ENCODE measurements at places on chromosomes 5 and 9. TPM values are rescaled to one million over a fixed set of nuclear protein-coding genes. Genes with fewer than 3 reads are reported as not detected.

Gene PPP3R2
- 22.8 TPM for total RNA-seq

Gene PLPPR1
- 2.5 TPM for total RNA-seq

Gene PCDHGB1
- total RNA-seq: 16.4 TPM

Gene CDO1
- 41.3 TPM for total RNA-seq

Gene EIF4EBP3
- total RNA-seq: 14.0 TPM

Gene OR13C2
- total RNA-seq: not detected

Gene SMIM33
- not detected for total RNA-seq

Gene SLC6A7
- total RNA-seq: not detected

DNA sequence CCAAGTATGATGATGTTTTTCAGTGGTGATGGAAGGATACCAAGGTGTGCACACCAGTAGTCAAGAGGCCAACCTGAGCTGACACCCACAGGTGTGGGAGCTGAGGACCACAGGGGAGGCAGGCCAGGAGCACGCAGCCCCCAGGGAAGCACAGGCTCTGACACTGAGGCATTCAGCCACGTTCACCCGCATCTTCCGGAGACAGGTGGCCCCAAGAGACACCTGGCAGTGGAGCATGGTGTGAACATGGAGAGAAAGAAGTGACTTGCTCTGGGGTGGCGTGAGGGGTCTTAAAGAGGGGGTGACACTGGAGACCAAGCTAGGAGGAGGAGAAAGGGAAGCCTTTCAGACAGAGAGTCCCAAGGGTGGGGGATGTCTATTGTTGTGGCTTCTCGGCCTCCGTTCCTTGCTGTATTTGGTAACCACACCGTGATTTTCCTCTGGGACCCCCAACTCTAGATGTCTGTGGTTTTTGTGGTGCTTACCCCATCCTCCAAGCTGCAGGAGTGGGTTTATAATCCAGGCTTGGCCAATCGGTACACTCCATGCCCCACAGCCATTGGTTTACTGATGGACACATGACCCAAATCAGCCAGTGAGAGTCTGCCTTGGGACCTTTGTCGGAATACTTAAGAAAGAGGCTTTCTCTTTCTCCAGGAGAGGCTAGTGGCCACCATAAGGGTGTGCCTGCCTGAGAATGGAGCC, 84.6 kb downstream of the HRH2 start:
- H3K36me3 ChIP-seq: no peaks in the 10 kb centered on the region
- H3K27ac ChIP-seq: no peak overlapping the region
- no peak for DNase-seq

DNA sequence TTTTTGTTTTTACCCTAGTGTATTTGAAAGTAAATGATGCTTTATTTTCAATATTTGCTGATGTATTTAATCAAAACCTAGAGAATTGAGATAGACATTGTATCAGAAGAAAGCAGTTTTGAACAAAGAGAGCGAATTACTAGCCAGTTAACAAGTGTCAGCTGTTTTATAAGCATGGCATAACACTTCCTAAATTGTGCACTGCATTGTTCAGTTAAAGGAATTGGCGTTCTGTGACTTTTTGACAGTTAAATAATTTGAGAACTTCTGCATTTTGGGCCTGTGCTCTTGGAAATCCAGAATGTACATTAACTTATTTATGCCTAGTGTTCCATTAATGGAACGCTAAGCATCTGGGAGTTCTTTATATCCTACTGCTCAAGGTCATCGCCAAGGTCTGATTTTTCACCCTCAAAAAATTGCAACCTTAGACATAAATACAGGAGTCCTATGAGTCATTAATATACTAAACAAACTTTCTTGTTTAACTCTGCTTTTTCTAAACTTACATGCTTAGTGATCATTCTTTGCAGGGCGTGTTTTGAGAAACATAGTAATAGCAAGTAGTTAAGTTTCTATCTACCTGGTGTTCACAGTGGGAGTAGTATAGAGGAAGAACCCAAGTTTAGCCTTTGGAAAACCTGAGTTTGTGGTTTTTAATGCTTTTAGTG, 31.1 kb downstream of the RASA1 start:
- H3K36me3 ChIP-seq: no peaks in the 10 kb centered on the region
- H3K27me3 ChIP-seq: no peaks in the 10 kb centered on the region
- H3K4me1 ChIP-seq: no peaks in the 10 kb centered on the region
- no peak overlapping the region for H3K4me3 ChIP-seq

DNA sequence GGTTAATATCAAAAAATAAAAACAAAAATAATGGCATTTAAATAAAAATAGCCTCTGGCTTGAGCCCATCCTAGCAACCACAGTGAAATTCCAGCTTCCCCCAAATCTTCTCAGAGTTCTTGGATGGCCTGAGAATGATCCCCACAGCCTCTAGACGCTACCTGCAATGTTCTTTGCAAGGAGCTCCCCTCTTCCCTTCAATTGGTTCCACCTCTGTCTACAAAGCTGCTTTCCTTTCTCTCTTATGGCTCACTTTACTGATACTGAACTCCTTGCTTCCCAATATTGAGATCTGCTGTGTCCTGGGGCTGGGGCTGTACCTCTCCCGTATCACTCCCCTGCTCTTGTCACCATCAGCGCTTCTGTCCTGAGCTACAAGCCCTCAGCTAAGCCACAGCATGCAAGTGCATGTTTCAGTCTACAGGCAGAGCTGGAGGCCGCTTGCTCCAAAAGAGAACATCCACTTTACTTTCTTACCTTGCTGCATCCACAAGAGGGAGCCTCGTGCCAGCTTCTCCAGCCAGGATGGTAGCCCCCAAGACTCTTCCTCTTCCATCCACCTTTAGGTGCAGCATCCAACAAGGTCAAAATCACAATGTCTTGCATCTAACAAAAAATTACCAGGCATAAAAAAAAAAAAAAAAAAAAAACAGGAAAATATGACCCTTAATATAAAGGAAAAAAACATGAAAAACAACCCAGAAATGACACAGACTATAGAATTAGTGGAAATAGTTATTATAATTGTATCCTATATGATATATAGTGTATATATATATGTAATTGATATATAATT, 57.4 kb upstream of the PRSS3 start:
- H3K4me3 ChIP-seq: no peak overlapping the region
- no peaks in the 10 kb centered on the region for H3K27me3 ChIP-seq
- H3K27ac ChIP-seq: no peak overlapping the region
- no peaks in the 10 kb centered on the region for H3K4me1 ChIP-seq

DNA sequence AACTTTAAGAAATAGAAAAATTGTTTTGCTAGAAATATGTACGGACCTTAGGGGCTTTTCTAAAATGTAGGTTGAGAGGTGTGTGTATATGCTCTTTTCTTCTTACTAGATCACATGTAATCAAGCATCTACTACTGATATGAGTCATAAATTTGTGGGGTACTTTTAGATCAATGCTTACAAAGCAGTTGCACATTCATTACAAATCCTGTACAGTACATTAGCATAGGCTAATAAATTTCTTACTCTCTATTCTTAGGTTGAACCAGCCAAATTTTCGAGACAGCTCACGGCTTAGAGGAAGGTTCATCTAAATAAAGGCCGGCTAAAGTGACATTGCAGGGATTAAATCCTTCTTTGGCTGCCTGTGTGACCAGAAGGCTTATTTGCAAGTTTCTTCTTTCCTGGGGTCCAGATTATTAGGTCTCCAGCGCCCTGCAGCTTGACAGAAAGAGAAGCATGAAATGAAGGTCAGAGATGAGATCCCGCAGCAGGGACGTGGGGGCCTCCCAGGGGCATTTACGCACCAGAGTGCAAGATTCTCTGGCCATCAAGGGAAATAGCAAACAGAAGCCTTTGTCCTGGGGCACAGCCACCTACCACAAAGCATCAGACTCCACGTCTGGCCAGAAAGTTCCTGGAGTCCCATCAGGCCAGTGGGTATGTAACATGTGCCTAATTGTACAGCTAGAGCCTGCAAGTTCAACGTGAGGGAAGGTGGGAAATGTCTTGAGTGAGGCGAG, 53.0 kb downstream of the NIM1K start:
- H3K27me3 ChIP-seq: no peaks in the 10 kb centered on the region
- no peaks in the 10 kb centered on the region for H3K4me1 ChIP-seq
- no peak for DNase-seq
- H3K36me3 ChIP-seq: no peaks in the 10 kb centered on the region

GRCh38 chr5:135271533-135272310, 127.3 kb downstream of the MACROH2A1 start:
- H3K4me1 ChIP-seq: no peaks in the 10 kb centered on the region
- no peak for DNase-seq
- H3K27ac ChIP-seq: no peak overlapping the region

- H3K4me1 ChIP-seq: peaks cover 13% of the 10 kb centered on the region
- no peak for DNase-seq
- H3K4me3 ChIP-seq: peak overlapping the region; percentile 76
- no peak overlapping the region for H3K27ac ChIP-seq
- H3K27me3 ChIP-seq: no peaks in the 10 kb centered on the region
- H3K36me3 ChIP-seq: no peaks in the 10 kb centered on the region
Measured at GRCh38 chr9:68780720-68781119, 75.7 kb downstream of the PIP5K1B start.

DNA sequence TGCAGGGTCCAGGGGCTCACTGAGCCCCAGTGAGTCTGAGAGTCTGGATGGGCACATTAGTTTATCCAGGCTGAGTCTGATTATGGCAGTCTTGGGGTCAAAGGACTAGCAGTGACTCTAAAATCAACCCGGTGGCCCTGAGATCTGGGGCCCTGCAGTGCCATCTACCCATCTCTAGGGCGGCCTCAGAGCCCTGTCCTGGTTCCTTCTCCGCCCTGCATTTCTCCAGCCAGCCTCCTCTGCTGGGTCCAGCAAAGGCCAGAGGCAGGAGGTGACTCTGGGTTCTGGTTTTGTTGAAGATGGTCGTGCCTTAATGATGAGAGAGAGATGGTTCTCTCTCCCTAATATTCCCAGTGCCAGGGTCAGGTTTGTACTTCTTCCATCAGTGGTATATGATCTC, 15.0 kb downstream of the DCANP1 start:
- H3K36me3 ChIP-seq: no peaks in the 10 kb centered on the region
- no peak overlapping the region for H3K27ac ChIP-seq
- no peak for DNase-seq
- no peak overlapping the region for H3K4me3 ChIP-seq

DNA sequence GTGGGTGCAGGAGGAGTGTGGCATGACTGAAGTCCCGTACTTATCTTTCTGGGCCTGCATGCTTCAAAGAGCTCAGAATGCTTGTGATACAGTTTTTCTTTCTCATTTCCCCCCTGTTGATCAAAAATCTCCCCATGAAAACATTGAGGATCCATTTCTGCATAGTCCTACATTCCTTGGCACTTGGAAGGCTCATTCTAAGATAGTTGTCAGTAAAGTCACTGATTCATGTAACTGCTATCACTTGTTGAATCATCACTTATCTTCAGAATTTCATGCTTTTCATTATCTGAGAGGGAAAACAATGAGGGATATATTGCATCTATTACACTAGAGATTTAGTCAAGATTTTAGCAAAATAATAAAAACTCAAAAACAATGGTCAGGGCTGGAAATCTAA, 1953.1 kb upstream of the CDH6 start:
- DNase-seq: no peak
- no peaks in the 10 kb centered on the region for H3K4me1 ChIP-seq
- no peaks in the 10 kb centered on the region for H3K36me3 ChIP-seq
- H3K27ac ChIP-seq: no peak overlapping the region

DNA sequence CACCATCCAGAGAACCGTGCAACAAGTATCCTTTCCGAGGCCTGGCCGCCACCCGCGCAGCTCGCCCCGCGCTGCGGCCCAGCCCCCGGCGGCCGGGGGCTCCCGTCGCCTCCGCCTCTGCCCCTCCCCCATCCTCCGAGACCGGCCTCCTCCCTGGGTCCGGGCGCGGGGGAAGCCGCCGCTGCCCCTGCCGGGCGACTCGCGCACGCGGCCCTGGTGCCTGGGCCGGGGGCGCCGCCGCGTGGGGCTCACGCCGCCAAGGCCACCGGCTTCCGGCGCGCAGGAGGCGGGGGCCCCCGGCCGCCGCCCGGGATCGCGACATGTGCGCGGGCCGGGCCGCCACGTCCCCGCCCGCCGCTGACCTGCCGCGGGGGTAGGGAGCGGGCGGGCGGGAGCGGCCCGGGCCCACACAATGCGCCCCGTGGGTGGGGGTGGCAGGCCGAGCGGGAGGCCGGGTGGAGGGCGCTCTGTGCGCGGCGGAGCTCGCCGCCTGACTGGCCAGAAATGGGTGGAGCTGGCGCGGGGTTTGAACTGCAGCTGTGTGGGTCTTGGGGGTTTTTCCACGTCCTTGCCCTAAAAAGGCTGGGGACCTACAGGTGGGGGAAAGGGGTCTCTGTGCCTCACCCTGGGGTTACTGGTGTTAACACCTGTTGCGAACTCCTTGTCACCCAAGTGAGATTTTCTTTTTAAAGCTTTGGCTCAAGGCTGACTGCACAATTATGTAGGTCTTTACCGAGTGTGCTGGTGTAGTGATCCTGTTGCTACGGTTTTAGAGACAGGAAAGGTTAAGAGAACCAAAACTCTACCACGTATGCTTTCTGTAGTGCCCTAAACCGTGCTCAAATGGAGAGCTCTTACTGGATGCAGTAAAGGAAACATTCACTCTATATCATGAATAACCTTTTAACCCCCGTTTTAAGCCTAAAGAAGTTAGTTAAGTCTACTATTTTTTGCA, 32.3 kb downstream of the TNPO1 start:
- H3K4me3 ChIP-seq: peak overlapping the region; percentile 84
- peak; percentile 64 for DNase-seq
- H3K27ac ChIP-seq: peak overlapping the region; percentile 90
- H3K4me1 ChIP-seq: peaks cover 21% of the 10 kb centered on the region
- no peaks in the 10 kb centered on the region for H3K36me3 ChIP-seq

- H3K36me3 ChIP-seq: no peaks in the 10 kb centered on the region
- no peaks in the 10 kb centered on the region for H3K27me3 ChIP-seq
- no peak overlapping the region for H3K4me3 ChIP-seq
Measured at GRCh38 chr5:95070866-95071265, 214.0 kb downstream of the MCTP1 start.

- H3K4me1 ChIP-seq: no peaks in the 10 kb centered on the region
- H3K4me3 ChIP-seq: no peak overlapping the region
- no peak overlapping the region for H3K27ac ChIP-seq
- DNase-seq: no peak
Measured at GRCh38 chr9:107874137-107874536, 384.6 kb upstream of the KLF4 start.

Measured in testis (tissue), 5 donors.